ENCODE measurements at places on chromosomes 7 and 10.

GRCh38 chr10:17209881-17210280 is 8.4 kb upstream of the TRDMT1 start:
- no peak for DNase-seq

- DNase-seq = peak; percentile 53
These were observed 39.7 kb downstream of the OAT start for GRCh38 chr10:124378881-124379471.

DNA sequence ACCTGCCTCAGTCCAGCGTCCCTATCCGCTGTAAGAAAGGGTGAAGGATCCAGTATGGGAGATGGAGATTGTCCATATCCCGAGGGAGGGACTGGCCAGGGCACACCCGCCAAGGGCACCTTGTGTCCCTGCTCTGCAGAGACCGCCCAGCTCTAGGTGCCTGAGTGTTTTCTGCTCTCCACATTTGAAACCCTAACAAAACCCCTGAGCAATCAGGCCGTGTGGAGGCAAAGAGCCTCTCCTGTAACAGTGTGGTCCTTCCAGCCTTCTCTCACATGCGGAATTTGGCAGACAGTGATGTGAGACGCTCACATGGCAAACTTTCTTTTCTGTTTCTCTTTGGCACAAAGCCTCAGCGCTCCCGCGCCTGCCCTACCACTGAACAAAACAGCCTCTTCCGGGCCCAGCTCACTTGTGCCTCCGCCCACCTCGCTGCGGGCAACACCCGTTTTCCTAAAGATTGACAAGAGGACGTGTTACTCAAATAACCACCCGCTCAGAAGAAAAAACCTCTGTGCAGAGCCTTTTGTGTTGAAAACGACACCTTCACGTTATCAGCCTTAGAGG is 514.8 kb downstream of the DNAJB6 start:
- DNase-seq = no peak

DNA sequence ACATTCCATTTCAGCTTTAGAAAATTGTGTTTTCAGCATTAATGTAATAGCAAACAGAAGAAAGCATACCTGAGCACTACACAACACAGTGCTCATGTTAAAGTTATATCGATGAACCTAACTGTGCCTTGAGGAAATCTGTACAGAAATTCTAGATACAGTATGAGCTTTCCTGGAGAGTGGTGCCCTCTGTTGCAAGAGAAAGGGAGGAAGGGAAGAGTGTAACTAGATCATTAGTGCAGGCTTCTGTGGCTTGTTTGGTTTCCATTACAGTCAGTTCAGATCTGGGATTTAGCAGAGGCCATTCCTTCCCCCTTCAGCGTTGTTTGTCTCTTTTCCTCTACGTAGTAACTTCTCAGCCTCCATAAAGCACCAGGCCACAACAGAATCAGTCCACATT is 139.7 kb downstream of the HTR7 start:
- no peak for DNase-seq
